Germinal center (tissue), 1 donor: ENCODE measurements at places on chromosomes 4 and X.

- DNase-seq: no peak
These were observed 2.4 kb downstream of the NKX1-1 start for GRCh38 chr4:1403591-1404572.

DNA sequence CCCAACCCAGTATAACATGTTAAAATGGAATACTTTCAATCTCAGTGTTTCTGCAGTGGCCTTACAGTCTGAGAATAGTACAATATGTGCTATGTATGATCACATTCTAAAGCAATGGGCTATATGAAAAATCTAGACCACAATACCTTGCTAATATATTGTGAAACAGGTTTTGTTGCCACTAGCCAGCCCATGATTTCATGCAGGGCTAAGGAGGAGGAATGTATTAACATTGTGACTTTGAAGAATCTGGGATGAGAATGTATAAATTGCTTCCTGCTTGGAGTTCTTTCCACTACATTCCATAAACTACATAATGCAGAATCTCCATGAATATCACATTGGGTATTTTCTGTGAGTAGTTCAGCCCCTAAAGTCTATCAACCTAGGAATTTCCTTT, 935.4 kb upstream of the GRIA3 start:
- DNase-seq: no peak

DNA sequence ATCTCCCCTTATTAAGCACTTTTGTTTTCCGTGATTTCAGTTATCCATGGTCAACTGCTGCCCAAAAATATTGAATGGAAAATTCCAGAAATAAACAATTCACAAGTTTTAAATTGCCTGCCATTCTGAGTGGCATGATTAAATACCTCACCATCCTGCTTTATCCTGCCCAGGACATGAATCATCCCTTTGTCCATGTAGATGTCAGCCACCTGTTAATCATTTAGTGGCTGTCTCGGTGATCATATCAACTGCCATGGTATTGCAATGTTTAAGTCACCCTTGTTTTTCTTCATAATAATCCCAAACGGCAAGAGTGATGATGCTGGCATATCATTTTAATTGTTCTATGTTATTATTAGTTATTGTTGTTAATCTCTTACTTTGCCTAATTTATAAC, 79.8 kb upstream of the LHFPL1 start:
- DNase-seq: no peak

DNA sequence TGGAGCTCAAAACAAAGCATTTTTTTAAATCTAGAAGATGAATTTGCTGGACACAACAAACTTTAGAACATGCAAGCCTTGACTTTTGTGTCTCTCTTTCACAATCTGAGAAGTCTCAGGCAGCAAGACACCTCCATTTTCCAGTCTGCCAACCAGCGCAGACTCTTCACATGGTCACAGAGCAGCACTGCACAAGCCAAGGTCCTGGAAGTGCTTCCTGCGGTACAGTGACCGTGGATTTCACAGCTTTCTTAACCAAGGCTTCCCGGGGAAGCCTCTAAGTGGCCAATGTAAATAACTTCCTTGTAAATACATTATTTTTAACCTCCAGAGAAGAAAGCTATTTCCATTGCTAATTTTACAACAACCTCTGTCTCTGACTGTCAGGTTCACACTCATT, 31.2 kb downstream of the ZNF827 start:
- no peak for DNase-seq

DNA sequence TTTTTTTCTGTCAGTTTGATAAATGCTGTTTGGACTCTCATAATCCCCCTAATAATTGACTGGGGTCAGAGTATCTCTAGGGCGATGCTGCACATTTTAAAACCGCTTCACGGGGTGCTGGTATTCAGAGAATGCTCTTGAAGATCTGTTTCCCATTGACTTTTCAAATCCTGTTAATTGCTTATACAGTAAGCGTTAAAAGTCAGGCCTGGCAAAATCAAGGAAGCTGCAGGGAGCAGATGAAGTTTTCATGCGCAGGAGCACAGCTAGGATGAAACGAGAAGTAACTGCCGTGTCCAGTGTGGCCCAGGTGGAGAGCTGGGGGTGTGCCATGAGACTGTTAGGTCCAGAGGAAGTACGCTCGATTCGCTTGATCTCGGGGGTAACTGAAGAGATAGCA, 312.9 kb downstream of the TRIML1 start:
- DNase-seq: no peak

DNA sequence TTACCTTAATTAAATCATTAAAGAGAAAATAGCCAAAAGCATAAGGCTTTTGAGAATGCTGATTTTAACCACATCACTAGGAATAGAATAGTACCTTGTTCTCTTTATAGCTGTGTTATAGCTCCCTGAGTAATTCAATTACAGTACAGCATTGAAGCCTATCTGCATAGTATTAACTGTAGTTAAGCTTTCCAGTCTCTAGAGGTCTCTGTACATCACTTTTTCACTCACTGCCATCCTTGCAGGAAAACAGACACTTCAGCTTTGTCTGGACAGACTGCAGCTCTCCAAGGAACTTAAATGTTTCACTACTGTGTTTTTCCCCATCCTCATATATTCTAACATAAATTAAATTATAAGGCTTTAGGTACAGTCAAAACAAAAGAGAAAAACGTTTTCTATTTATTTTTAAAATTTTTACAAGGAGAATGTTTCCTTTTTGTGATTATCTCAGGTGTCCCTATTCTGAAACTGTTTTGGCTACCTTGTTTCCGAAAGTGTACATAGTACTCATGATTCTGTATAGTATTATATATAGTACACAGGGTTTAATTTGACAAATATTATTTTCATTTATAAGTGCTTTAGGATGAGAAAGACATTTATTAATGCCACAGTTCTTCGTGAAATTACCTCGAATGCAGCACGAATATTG, 407.9 kb downstream of the PCDH18 start:
- DNase-seq: no peak

DNA sequence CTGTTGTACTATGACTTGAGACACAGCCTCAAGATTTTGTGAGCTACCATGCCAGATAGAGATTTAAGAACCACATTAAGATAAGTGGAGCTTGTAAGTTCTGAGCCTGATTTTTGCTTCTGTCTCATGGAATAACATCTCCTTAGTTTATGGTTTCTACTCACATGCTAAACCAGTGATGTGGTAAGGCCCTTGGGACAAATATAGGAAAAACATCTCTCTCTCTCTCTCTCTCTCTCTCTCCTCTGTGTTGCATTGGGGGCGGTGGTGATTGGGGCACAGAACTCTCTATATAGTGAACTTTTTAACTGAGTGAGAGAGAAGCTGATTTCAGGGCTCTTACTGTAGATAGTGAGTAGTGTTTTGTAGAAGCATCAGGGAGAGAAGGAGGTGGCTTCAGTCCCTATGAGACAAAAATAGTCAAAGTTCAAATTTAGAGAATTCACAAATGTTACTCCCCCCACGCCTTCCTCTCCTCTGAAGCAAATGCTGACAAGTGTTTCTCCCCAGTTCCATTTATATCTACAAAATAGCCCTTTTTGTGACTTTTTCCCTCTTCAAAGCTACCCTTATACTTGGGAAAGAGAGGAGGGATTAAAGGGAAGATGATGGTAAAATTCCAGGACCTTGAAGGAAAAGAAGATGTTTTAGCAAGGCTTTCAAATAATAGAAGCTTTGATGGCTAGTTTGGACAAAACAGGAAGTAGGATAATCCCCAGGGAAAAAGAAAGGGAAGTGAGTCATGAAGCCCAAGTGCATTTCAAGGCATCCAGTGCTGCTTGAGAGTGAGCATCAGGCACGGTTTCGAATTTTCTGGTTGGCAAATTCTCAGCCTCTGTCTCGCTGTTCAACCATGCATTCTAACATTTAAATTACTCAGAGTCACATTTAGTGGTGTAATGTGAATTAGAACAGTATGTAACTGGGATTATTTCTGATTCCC, 134.3 kb upstream of the AP1S2 start:
- DNase-seq: peak; percentile 35

DNA sequence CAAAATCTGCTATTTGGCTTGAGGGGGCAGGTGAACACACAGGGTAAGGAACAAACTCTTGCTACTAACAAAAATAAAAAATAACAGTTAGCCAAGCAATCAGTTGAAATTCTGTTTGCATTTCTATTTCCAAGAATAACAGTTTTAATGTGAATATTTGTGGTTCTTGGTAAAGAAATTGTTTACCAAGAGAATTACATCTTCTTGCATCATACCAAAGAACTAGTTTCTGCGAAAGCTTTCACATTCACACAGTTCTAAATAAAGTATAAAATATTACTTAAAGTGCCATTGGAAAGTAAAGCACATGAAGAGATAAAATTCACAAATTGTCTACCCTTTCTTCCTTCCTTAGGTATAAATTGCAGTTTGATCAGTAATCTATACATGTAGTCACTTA, 54.4 kb downstream of the KLHL4 start:
- no peak for DNase-seq

DNA sequence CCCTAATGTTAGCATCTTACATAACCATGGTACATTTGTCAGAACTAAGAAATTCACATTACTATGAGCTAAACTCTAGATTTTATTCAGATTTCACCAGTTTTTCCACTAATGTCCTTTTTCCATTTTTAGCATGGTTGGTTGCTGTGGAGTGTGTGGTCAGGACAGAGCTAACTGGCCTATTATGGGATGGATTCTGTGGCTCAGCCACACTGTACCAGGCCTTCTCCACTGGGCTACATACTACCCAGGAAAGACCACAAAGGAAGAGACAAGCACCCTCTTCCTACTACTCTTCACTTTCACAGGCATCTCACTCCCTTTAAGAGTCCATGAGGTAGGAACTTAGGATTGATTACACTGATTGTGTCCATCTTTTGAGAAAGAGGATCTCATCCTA, 67.4 kb downstream of the ZNF827 start:
- DNase-seq: no peak

DNA sequence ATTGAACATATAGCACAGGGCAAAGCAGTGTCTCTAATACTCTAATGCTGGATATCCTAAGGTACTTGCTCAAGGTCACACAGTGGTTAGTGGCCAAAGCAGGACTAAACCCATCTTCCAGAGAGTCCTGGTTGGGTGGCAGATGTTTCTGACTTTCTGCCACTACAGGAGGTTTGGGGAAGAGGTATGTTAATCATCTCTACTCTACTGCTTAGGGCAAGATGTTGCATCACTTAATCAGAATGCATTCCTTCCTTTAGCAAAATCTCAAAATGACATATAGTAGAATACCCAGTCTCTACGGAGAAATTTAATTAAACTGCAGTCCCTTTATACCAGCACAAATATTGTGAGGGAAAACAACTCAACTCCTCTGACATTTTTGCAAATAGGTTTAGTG, 190.7 kb upstream of the FAM241A start:
- no peak for DNase-seq

DNA sequence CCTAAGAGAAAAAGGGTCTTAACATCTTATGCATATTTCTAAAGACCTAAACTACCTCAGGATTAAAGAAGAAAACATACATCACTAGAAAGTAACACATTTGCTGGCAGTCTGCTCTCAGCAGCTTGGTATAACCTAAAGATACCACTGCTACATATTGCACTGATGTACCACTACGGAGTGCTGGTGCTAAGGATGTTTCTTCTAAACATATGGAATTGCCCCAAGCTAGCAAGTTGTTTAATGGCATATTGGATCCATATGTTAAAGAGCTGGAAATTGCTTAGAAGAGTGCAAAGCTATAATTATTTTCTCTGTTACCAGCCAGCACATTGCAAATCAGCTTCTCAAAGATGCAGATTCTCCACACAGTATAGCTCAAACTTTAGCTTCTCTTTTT, 436.5 kb upstream of the GALNTL6 start:
- no peak for DNase-seq

GRCh38 chr4:147192679-147193078, 247.0 kb upstream of the TTC29 start:
- no peak for DNase-seq

GRCh38 chr4:116180157-116180601, 905.2 kb downstream of the TRAM1L1 start:
- DNase-seq: no peak

DNA sequence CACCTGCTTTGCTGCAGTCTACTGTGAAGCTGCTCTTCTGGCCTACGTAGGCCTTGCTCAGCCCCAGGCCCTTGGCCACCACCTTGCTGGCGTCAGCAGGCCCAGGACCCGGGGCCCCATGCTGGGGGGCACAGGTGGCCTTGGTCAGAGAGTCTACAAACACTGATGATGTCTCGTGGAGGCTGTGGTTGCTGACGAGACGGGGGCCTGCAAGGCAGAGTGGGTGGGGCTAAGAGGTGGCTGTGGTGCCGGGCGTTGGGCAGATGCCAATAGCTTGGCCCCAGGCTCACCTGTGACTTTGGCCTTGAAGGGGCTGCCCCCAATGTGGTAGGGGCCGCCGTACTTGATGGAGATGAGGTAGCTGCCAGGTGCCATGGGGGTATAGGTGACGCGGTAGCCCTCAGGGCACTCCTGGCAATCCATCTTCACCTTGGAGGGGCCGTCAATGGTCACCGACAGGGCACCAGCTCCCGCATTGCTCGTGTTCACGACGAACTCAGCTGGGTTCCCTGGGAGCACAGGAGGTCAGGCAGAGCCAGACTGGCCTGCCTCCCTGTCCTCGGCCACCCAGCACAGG, 25.0 kb downstream of the FLNA start:
- no peak for DNase-seq
